ENCODE measurements at places on chromosomes 5 and 9. TPM values are rescaled to one million over a fixed set of nuclear protein-coding genes. Genes with fewer than 3 reads are reported as not detected.

- no peaks in the 10 kb centered on the region for H3K4me1 ChIP-seq
- H3K36me3 ChIP-seq, result no peaks in the 10 kb centered on the region
- no peaks in the 10 kb centered on the region for H3K27me3 ChIP-seq
- no peak for DNase-seq
- no peak overlapping the region for H3K27ac ChIP-seq
Measured at GRCh38 chr9:11204521-11204920, 591.7 kb upstream of the PTPRD start.

DNA sequence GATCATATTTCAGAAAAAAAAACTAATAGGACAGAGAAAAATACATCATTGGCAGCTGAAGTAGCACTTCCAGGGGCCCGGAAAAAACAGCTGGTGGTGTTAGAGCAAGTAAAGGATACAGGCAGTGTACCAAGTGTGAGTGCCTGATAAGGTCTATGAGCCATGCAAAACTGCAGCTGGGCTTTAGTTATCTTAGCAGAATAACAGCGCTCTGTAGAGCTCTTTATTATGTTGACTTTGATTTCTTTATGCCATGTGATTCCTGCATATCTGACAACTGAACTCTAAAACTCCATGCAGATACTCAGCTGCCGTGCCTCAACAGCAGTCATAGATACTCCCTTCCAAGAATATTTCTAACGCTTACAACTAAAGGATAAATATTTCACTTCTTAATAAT lies 119.5 kb downstream of the CAAP1 start:
- H3K4me1 ChIP-seq, result no peaks in the 10 kb centered on the region
- H3K4me3 ChIP-seq, result no peak overlapping the region
- H3K27me3 ChIP-seq, result no peaks in the 10 kb centered on the region
- no peaks in the 10 kb centered on the region for H3K36me3 ChIP-seq
- no peak for DNase-seq

DNA sequence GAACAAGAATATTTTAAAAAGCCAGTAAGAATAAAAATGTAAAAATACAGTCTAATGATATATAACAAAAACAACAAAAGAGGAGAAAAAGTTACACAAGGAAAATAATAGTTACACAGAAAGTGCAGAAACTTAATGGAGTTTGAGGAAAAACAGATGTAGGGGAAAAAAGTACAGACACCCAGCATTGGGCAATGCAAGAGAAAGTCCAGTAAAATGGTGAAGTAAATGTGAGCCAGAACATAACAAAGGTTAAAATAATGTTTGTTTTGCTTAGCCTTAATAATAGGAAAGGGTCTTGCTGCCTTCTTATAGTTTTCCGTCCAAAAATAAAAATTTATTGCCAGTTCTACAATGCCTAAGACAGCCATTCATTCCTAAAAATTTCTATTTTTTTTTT lies 364.2 kb downstream of the NNT start:
- no peaks in the 10 kb centered on the region for H3K4me1 ChIP-seq
- H3K27ac ChIP-seq, result no peak overlapping the region
- H3K4me3 ChIP-seq, result no peak overlapping the region
- no peak for DNase-seq
- H3K36me3 ChIP-seq, result no peaks in the 10 kb centered on the region

Gene FIBCD1
- total RNA-seq, result 4.6 TPM

Gene FOXD4
- total RNA-seq, result not detected

Measured in right atrium auricular region (tissue), 2 donors.